ENCODE measurements at places on chromosomes 12 and 14. TPM values are rescaled to one million over a fixed set of nuclear protein-coding genes. Genes with fewer than 3 reads are reported as not detected.

DNA sequence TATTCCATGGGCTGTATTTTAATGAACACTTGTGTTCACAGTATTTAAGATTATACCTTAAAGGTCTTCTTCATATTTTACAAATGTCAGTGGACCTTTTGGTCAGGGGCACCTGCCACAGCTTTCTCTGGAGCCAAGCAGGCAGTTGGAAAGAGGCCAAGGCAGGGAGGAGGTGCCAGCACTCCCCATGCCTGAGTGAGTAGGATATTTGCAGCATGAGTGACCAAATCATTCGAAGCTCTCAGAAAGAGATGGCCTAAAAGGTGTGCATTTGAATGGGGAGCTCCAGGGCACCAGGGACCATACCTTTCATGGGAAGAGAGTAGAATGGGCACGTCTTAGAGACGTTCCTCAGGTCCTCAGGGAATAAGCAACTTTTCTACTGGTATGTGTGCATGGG is 121.6 kb downstream of the GPR135 start:
- no peak for DNase-seq

DNA sequence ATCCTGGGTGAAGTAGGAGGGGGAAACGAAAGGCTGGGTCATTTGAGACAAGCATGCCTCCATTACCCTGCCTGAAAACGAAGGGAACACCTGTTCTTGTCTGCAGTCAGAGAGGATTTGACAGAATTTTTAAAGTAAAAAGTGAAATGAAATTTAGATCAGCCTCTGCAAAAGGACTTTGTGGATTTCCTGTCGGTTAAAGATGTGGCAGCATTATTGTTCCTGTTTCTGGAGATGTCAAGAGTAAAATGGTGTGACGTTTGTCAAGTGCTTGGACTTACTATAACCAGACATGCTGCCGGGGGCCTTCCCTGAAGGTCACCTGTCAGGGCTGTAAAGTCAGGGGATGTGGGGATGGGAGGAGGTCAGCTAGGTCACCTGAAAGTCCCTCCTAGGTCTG is 32.0 kb downstream of the NRXN3 start:
- DNase-seq: no peak

DNA sequence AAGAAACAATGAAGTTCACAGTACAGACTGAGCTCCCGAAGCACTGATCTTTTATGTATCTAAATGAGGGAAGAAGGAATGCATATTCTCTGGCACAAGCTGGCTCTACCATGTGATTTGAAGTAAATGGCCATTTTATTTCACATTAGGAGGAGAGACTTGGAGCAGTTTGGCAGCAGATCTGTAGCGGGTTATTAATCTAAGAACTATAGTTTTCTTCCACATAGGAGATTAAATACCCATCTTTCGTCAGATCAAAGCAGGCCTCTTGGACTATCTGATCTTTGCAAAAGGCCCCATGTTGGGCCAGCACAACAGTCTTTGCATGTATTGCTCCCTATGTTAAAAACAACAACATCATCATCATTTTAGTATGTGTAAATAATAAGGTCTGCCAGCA is 477.8 kb downstream of the ZFP36L1 start:
- DNase-seq: no peak

DNA sequence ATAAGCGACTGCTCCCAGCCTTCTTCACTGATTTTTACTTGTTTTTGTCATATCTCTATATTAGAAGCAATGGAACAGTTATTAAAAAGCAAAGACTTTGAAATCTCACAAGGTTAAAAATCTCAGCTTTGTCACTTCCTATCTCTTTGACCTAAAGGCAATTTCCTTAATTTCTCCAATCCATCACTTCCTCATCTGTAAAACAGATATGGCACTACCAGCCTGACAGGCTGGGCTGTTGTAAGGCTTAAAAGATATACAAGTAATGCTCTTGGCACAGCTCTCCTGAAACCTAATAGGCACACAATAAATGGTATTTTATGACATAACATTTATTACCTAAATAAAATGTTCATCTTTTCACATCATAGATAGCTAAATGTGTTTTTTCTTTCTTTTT is 25.6 kb downstream of the ATXN2 start:
- DNase-seq: no peak

DNA sequence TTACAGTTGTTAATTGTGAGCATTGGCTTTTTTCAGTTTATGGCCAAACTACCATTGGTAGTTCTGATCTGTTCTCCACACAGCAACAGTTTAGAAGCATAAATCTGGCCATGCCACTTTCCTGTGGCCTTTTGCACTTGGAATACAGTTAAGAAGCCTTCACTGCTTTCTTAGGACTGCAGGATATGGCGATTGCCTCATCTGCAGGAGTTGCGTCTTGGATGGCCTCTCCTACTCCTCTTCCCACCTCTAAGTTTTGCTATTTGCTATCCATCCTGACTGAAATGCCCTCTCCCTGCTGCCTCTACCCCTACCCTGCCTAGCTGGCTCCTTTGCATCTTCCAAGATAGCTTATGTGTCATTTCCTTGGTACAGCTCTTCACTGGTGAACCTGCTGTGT is 12.8 kb upstream of the BMAL2 start:
- DNase-seq: no peak

GRCh38 chr12:79451978-79452377 is 238.8 kb downstream of the PAWR start:
- DNase-seq: peak; percentile 9

- DNase-seq: no peak
These were observed 54.8 kb downstream of the RDH12 start for GRCh38 chr14:67756496-67756895.

- DNase-seq: no peak
These were observed 14.4 kb downstream of the TRHDE start for GRCh38 chr12:72286526-72286925.

Gene RNU4-1
- total RNA-seq: not detected

Gene LMNTD1
- not detected for total RNA-seq

Gene NPFF
- total RNA-seq: not detected

Gene PRR4
- total RNA-seq: not detected

Measured in gastrocnemius medialis (tissue), 4 donors.